ENCODE measurements at places on chromosomes 2 and 18.

- DNase-seq = no peak
Observed at GRCh38 chr18:47870605-47871004, 59.9 kb downstream of the SMAD2 start.

DNA sequence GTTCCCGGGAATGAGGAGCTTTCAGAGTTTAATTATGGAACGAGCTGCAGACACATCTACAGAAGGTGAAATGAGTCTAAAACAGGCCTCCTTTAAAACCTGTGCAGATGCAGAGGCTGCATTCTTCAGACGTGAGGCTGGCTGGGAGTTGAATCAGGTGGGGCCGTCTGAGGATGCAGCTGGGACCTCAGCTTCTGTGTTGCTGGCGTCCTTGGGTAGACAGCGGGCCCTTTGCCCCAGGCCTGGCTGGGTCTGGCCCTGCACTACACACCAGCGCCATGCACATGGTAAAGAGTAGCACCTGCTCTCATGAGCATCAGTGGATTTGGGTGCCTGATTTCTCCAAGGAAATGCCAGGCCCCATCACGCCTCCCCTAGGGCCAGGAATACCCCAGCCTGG lies 67.3 kb downstream of the TMEM18 start:
- no peak for DNase-seq

- no peak for DNase-seq
Observed at GRCh38 chr2:133382566-133382965, 185.7 kb downstream of the NCKAP5 start.

GRCh38 chr2:117980783-117981676 lies 32.8 kb downstream of the CCDC93 start:
- no peak for DNase-seq

GRCh38 chr2:231648579-231649174 lies 56.0 kb downstream of the TEX44 start:
- DNase-seq = peak; percentile 23

GRCh38 chr2:215835657-215836056 lies 177.7 kb downstream of the MREG start:
- DNase-seq = no peak

GRCh38 chr2:107992069-107992468 lies 5.7 kb downstream of the SLC5A7 start:
- no peak for DNase-seq

- DNase-seq = no peak
Observed at GRCh38 chr2:128311216-128311754, 7.4 kb downstream of the HS6ST1 start.

GRCh38 chr2:70851704-70852103 lies 16.1 kb upstream of the CD207 start:
- DNase-seq = no peak

- DNase-seq = no peak
Observed at GRCh38 chr2:233250985-233251305, 528 bp upstream of the ATG16L1 start.

DNA sequence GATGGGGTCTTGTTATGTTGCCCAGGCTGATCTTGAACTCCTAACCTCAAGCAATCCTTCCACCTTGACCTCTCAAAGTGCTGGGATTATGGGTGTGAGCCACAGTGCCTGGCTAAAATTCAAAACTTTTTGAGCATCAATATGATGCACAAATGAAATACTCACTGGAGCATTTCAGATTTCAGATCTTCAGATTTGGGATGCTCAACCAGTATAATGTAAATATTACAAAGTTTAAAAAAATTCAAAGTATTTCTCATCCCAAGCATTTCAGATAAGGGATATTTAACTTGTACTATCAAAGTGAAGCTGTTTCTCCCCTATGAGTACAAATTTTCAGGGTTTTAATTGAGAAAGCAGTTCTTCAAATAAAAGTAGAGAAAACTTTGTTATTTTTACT lies 164.1 kb upstream of the CCDC68 start:
- no peak for DNase-seq

DNA sequence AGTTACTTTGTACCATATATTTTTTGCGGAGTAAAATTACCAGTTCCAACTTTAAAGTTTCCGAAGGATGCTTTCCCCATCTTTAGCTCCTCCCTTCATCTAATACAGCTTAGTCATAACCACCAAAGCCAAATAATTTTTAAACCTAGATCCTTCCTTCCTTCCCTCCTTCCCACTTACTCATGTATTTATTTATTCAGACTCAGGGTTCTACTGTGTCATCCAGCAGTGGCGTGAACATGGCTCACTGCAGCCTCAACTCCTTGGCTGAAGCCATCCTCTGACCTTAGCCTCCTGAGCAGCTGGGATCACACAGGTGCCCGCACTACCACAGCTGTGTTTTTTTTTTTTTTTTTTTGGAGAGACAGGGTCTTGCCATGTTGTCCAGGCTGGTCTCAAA lies 4.4 kb downstream of the LPIN2 start:
- DNase-seq = no peak

- DNase-seq = no peak
Observed at GRCh38 chr2:122804494-122804893, 1049.0 kb downstream of the TSN start.

DNA sequence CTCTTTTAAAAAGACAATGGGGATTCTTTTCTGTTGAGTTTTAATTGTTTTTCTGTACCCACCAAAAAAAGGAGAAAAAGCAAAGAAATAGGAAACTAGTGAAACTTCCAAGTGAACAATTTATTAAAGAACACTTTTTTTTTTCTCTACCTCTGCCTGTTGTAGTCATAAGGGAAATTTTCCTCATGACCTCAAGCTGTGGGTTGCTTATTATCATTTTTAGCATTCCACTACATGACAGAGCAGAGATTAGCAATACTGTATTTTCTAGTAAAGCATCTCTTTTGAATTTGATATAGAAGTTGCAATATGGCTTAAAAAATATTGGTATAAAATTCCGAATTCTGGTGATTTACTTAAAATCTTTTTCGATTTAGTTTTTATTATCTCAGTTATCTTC lies 87.9 kb upstream of the LRRTM1 start:
- DNase-seq = no peak

GRCh38 chr2:10056439-10056838 lies 13.1 kb downstream of the KLF11 start:
- no peak for DNase-seq

DNA sequence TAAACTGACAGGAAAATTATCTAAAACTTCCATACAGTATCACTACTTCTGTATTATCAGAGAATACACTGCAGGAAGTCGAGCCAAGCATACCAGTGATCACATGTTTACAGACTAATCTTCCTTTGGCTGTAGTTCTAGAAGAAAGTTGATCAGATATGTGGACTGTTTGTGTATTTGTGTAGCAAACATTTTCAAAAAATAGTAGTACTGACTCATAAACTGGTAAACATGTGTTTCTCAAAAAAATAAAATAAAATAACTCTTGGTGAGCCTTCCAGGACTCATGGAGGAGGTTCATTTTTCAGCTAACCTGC lies 148.9 kb upstream of the SLC39A10 start:
- no peak for DNase-seq

- no peak for DNase-seq
Observed at GRCh38 chr2:173884025-173884802, 81.0 kb downstream of the SP3 start.

GRCh38 chr2:65096948-65097347 lies 33.0 kb downstream of the RAB1A start:
- no peak for DNase-seq

GRCh38 chr2:24986372-24986771 lies 14.6 kb upstream of the DNAJC27 start:
- DNase-seq = no peak

- DNase-seq = no peak
Observed at GRCh38 chr18:7174344-7175095, 56.4 kb upstream of the LRRC30 start.

DNA sequence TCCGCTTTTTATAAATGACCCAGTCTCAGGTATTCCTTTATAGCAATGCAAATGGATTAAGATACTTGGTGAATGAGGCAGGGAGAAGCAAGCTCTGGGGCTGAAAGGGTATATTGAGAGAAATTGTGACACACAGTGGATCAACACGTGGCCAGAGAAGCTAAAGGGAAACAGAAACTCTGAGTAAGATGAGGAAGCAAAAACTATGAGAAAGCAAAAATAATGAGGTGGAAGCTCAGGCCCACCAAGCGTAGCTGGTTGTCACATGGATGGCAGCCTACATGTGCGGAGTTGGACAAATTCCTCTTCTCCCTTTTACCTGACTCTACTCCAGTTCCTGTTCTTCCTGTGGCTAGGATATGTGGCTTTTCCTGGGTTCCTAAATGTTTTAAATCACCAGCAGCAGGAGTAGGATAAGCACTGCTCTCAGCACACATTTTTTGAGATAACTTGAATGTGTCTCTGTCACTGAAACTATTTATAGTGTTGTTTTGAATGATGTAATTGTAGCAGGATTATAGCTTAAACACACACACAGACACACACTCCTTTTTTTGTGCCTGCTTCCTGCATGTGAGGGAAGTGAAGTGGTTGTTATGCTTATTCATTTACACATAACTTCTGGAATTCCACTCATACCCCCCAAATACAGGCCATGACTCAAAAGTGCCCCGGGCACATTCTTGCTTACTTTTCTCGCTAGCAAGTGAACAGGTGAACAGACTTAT lies 30.1 kb upstream of the EPC2 start:
- DNase-seq = no peak

GRCh38 chr2:148594216-148594615 lies 50.3 kb upstream of the EPC2 start:
- peak; percentile 37 for DNase-seq

DNA sequence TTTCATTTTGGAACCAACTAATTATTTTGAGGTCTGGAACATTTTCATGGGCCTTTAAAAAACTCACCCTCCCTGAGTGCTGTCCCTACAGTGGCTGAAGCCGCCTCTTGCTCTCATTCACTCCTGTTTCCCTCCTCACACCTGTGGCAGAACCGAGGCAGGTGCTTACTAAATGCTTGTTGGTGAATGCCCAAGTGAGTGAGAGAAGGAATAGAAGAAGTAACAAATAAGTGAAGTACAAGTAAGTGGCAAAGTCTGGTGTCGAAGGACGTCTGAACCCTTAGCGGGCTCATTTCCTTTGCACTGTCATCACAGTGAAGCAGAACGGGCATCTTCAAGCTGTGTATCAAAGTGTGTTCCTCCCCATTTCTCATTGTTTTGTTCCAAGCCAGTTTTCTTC lies 135.2 kb downstream of the RHBDD1 start:
- DNase-seq = no peak

DNA sequence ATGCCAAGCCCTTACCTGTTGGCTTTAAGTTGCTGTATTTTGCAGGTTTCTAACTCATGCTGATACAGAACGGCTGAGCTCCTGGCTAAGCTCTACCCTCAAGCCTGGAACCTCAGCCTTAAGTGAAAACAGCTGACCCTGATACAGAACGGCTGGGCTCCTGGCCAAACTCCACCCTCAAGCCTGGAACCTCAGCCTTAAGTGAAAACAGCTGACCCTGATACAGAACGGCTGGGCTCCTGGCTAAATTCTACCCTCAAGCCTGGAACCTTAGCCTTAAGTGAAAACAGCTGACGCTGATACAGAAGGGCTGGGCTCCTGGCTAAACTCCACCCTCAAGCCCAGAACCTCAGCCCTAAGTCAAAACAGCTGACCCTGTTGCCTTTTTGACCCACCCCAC lies 17.6 kb upstream of the DNER start:
- no peak for DNase-seq

DNA sequence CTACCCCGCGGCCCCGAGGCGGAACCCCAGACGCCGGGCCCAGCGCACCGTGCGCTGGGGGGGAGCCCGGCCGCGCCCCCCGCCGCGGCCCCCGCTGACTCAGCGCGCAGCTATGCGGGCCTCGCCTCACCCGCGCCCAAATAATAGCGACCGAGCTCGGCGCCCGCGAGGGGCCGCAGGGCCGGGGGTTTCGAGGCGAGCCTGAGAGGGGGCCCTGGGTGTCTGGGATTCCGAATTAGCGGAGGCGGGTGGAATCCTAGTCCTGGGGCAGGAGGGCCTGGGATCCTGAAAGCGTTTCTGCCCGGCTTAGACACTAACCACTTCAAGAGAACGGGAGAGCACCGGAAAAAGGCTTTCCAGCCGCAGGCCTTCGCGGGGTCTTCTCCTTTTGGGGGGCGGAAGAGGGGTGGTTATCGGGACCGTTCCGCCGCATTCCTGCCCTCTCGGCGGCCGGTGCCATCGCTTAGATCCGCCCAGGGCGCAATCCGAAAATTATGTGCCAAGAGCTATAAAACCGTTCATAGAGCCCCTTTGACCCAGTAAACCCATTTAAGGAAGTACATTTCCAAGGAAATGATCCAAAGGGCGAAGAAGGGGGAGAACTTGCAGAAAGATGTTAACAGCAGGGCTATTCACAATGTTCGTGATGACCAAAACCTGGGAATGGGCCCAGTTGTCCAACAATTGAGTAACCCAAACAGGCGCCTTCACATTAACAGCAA lies 681 bp upstream of the ROCK2 start:
- peak; percentile 41 for DNase-seq

- DNase-seq = no peak
Observed at GRCh38 chr2:43540021-43540779, 55.6 kb downstream of the THADA start.

DNA sequence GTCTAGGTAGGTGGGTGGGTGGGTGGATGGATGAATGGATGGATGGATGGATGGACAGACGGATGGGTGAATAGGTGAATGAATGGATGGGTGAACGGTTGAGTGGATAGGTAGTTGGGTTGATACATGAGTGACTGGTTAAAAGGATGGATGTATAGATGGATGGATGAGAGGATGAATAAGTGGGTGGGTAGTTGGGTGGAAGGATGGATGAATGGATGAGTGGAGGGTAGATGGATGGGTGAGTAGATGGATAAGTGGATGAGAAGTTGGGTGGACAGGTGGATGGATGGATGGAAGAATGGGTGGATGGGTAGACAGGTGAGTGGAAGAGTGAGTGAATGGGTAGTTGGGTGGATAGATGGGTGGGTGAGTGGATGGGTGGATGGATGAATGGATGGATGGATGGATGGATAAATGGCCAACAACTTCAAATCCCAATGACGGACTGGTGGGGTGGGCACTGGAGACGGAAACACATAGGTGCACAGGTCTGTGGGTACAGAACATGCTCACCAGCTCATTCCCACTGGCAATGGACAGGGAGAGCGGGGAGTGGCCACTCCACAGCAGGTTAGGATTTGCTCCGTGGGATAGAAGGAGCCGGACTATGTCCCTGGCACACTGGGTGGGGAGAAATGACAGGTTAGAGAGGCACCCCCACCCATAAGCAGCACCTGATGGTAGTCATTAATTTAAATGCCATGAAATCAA lies 48.8 kb downstream of the ANKMY1 start:
- DNase-seq = no peak

DNA sequence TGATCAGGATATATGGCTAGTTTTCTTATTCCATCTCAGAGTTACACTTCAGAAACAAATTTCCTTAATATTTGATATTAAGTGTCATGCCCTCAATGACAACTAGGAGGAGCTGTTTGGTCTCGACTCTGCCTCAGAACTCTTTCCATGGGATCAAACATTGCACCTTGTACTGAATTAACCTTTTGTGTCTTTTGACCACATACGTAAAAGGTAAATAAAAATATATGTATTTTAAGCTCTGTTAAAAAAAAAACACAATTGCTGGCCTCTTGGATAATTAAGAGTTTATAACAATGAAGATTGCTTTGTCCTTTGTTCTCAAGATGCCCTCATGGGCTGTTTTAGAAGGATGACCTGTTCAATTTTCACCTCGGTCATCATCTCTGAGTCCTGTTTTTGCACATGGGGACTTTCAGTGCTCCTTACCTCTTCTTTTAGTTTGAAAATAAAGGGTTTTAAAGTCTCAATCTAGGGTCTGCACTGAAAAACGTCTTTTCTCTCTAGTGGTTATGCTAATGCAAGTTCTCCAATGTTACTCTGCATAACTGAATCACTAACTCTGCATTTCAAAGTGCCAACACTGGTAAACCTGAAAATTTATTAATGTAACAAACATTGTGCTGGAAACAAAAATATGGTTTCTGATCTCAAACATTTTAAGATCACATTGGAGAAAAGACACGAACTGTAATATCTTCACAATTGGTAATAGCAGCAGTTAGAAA lies 18.8 kb upstream of the FN1 start:
- DNase-seq = peak; percentile 63

All from NCI-H1694 treated with DMSO at 0.1 percent for 48 hours (cell line).